ENCODE measurements at places on chromosomes 6 and 20.

- no peak for DNase-seq
These were observed 14.5 kb upstream of the RGS17 start for GRCh38 chr6:153145591-153145990.

DNA sequence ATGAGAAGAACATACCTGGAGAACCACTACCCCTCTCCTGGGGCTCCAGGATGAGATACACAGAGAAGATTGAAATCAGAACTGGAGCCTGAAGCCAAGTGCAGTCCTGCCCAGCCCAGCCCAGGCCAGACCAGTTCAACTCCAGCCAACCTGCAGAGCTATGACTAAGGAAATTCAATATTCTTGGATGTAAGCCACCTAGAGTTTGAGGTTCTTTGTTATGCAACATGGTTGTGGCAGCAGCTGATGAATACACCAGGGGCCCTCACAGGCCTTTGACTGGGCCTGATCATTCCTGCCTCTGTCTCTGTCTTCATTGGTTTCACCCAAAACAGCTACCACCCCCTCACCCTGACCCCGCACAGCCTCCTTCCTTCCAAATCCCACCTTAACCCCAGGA lies 167.8 kb downstream of the LRFN2 start:
- DNase-seq = no peak

DNA sequence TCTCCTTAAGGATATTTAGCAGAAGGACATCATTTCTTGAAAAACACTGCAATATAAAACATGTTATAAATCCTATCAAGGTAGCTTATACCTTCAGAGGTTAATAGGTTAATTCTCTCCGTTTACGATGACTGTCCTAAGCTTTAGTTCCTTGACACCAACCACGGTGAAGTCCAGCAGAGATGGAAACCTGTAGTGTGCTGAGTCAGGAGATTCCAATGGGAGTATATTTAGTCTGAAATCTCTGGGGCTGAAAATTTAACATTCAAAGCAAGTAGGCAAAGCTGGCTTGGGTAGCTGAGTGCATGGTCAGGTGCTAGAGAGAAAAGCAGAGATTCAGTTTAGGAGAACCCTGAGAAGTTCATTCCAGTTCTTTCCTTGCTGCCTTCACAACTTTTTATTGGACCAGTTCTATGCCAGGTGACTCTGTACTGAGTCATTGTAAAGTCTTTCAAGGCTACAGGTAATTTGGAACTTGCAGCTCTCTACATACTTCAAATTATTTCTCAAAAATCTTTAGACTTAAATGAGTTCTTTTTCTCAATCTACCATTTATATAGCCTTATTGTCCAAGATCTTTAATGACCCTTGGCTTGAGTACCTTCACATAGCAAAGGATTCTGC lies 1009.4 kb upstream of the FLRT3 start:
- DNase-seq = no peak

GRCh38 chr20:35463455-35464300 lies 8.3 kb downstream of the CEP250 start:
- DNase-seq = peak; percentile 56

DNA sequence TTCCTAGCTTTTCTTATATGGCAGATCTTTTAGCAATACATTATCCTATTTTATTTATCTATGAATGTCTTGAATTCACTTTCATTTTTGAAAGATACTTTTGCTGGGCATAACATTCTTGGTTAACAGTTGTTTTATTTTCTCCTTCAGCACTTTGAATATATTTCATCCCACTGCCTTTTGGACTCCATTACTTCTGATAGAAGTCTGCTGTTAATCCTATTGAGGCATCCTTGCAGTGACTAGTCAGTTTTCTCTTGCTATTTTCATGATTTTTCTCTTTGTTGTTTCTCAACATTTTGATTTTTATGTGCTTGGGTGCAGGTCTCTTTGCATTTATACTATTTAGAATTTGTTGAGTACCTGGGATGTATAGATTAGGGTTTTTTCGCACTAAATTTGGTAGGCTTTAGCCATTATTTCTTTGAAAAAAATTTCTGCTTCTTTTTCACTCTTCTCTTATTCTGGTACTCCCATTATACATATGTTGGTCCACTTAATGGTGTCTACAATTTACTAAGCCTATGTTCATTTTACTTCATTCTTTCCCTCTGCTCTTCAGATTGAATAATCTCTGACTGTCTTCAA lies 53.2 kb downstream of the PHACTR3 start:
- no peak for DNase-seq
